ENCODE measurements at places on chromosomes 5 and 9.

DNA sequence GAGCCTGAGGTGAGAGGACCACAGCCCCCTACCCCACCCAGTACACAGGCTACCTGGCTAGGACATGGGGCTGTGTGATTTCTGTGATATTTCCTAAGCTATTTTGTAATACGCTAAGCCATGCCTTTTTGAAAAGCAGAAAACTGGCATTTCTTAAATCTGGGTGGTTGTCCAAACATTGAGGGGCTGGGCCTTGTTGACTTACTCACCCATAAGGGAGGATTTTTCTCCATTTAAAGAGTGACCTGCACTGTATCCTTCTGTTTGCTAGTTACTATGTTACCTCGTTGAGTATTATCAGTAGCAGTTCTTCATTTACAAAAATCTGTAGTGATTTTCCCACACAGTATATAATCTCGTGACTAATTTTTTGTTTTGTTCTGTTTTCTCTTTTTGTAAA is 117.5 kb upstream of the OTULINL start:
- DNase-seq, result no peak

GRCh38 chr9:135978642-135979546 is 17.7 kb upstream of the UBAC1 start:
- DNase-seq, result no peak

DNA sequence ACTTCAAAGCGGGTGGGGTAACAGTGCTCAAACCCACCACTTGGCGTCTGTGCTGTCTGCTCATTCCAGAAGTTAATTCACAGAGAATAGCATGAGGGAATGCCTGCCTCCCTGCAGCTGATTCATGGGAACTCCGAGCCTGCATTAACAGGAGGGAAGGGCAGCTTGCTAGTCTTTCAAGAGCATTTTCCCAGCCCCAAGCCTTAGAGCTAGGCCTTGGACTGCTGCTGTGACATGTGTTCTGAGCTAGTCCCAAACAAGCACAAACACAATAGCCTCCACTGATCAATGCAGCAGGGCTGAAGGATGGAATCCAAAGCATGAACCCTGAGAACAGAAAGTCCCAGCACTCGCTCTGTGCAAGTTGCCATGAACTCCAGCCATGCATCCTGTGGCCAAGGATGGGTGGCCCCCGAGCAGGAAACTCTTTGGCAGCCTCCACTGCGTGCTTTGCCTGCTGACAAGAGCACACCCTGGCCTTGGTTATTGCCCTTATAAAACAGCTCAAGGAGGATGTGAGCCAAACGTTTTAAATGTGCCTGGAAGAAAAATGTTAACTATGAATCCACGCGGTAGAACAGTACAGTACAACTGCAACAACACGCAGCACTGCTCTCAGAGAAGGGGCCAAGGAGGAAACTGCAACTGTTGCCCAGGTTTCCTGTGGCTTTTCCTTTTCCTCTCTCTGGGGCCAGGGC is 653.1 kb upstream of the KLF4 start:
- DNase-seq, result no peak

- no peak for DNase-seq
Observed at GRCh38 chr5:134410822-134411221, 859 bp downstream of the CDKN2AIPNL start.

- no peak for DNase-seq
Observed at GRCh38 chr9:2269778-2270177, 254.6 kb downstream of the SMARCA2 start.

- DNase-seq, result no peak
Observed at GRCh38 chr9:90343366-90343765, 299.3 kb downstream of the DIRAS2 start.

DNA sequence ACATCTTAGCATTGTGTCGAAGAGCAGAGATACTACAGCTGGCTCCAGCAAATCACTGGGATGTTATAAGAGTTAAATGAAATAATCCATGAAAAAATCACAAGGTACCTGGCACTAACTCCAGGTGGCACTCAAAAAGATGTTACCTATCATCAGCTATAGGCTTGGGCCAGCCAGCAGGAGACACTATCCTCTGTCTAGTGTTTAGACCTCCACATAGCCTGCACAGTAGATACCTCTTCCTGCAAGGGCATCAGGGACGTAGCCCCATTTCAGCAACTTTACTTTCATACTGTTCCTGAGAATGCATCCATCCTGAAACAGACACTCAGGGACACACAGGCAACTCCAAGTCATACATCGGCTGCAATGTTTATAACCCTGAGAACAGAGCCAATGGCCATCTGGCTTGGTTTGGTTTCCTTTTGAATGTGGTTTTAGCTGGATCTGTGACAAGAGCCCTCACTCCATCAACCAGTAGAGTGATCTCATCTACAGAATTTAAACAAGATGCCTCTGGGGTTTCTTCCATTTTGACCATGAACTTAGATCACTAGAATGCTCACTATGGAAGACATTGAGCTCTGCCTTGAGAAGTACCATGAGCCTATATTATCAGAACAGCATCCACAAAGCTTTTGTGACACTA is 69.9 kb downstream of the TLE1 start:
- no peak for DNase-seq

DNA sequence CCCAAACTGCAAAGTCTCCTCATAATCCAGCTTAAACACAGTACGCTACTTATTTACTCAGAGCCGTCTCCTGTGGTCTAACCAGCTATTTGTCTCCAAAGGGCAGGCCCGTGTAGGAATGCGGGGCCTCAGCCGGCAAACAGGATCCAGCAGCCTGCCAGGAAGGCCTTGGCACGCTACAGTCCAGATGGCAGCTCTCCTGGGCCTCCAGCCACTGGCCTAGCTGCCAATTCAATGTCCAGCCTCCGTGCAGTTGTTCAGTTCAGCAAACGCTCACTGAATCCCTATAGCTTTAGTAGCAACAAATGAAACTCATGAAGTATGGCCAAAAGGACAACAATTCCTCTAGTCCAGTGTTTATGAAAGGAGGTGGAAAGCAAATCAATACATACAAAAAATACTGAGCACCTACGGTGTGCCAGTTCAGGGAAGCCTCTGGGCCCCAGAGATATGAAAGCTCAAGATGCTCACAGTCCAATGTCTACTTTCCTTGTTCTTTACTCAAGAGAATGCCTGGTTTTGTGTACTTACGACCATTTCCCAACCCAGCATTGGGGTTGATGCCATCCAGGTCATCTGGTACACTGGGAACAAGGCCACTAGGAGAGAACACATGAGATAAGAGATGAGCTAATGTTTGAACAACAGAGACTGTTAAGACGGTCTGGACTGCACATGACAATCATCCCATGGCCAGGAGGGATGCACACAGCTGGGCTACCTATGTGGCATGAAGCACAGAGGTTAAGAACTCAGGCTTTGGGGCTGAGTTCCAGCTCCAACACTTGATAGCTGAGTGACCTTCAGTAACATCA is 8.3 kb downstream of the CDK5RAP2 start:
- no peak for DNase-seq

GRCh38 chr5:98986587-98986986 is 57.8 kb upstream of the CHD1 start:
- DNase-seq, result no peak

DNA sequence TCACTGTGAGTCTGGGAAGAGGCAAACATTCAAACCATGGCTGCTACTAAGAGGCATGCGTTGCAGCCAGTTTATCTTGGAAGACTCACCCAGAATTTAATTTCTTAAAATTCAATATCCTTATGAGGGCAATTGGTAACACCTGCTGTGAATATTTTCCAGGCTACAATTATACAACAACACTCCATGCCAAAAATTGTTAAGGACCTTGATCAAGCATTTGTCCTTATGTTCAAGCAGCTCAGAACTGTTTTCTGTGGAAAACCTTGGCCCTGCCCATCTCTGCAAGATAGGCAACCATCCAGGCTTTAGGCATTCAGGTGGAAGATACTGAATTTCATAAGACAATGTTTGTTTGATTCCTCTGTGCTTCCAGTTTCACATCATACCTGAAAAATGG is 327.8 kb downstream of the FBXL7 start:
- DNase-seq, result no peak

DNA sequence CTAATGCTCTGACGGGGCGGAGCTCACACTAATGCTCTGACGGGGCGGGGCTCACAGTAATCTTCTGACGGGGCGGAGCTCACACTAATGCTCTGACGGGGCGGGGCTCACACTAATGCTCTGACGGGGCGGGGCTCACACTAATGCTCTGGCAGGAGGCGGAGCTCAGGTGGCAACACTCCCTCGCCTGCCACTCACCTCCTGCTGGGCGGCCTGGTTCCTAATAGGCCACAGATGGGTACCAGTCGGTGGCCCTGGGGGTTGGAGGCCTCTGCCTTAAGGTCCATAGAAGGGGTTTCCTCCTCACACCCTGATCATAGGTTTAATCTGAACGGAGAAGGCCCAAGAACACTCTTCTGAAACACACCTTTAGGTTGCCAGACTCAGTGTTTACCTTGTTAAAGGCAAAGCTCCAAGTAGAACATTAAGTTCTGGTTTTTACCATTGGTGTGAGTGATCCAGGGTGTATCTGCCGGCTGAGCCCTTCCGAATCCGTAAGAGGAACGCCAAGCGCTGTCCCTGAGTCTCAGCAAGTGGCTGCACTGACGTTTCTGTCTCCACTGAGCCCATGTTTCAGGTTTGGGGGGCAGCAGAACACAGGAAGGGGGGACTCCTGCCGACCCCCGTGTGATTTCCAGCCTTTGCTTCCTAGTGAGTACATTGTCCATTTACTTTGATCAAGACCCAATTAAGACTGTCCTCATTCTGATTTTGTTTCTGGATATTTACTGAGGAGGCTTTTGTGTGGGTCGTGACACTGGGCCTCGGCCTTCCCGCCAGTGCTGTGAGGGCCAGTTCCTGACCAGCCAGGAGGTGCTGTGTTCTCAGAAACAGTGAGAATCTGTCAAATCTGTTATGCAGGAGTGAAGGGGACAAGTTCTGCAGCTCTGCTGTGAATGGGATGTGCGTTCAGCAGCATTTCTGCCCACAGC is 24.6 kb upstream of the LRRC14B start:
- DNase-seq, result no peak

DNA sequence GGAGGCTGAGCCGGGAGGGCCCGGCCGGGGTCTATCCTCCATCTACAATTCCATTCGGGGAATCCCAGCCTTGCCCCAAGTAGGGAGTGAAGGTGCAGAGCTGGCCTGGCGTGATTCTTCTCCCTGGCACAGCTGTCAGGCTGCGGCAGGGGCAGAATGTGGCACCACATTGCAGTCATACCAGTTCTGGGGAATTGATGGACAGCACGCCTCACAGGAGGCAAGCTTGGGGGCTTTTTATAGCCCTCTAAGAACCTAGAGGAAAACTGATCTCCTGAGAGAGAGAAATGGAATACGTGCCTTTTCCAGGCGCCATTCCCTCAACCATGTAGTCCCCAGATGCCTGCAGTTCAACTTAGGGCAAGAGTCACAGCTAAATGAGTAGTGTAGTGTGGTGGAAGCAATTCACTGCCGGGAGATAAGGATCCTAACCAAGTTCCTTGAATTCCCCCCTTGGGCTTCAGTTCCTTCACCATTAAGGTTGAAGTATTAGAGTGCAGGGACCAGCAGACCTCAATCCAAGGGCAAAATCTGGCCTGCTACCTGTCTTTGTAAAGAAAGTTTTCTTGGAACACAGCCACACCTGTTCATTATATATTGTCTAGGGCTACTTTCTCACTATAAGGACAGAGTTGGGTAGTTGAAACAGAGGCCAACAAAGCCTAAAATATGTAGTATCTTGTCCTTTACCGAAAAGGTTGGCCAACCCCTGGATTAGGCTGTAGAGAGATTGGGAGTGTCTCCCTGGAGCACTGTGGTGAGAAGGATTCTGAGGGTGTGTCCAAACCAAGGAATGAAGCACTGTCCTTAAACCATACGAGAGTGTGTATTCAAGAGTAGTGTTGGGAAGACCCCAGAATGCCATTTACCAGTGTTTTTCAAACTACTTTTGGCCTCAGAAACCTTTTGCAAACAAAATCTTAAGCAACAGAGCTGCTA is 10.6 kb downstream of the AFAP1L1 start:
- DNase-seq, result no peak

DNA sequence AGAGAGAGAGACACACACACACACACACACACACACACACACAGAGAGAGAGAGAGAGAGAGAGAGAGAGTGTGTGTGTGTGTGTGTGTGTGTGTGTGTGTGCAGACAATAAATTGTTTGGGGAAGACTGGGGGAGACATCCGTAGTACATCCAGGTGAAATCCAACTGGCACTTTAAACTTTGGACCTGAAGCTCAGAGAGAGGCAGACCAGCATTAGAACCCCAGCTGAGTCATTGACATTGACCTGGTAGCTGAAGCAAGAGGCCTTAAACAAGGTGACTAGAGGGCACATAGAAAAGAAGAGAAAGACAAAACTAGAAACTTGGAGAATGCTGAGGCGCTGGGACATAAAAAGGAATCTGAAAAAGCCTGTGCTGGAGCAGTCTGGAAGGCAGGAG is 251.5 kb downstream of the CRB2 start:
- DNase-seq, result no peak

- DNase-seq, result no peak
Observed at GRCh38 chr5:36599986-36600779, 6.2 kb upstream of the SLC1A3 start.

DNA sequence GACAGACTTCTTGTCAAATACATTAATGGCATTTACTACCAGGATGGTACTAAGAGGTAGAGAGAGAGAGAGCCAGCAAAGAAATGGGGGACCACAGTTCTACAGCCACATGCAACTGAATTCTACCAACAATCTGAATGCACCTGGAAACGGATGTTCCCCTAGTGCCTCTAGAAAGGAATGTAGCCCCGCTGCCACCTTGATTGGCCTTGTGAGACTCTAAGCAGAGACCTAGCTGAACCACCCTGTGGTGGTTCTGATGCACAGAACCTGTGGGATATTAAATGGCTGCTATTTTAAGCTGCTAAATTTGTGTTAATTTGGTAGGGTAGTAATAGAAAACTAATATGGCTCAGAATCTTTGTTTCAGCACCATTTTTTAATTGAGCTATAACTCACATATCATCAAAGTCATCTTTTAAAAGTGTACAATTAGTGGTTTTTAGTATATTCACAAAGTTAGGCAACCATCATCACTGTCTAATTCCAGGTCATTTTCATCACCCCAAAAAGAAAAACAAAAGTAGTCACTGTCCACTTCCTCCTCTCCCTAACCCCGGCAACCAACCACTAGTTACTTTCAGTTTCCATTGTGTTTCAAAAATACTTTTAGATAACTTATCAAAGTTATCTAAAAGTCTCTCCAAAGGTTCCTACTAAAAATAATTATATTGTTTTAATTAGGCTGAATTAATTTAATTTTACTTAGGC is 51.7 kb downstream of the CPLANE1 start:
- DNase-seq, result no peak
